HuH-7 (cell line): ENCODE measurements at places on chromosomes 5 and 9.

DNA sequence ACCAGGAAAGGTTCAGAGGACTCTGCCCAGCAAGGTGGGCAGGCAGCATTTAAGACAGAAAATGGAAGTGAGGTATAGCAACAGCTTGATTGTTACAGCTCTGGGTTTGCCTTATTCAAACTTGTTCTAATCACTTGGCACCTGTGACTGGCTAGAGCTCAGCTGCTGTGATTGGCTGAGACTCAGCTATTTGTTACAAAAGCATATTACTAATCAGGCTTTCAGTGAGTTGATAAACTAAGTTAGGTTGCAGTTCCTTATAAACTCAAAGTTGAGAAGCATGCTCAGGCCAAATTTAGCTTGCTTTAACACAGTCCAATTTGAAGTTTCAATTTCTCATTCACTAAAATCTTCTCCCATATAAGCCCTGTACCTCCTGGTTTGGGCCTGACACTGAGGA is 56.3 kb downstream of the GDA start:
- DNase-seq, result no peak

- DNase-seq, result no peak
Measured at GRCh38 chr9:127183814-127184582, 61.6 kb upstream of the ANGPTL2 start.

DNA sequence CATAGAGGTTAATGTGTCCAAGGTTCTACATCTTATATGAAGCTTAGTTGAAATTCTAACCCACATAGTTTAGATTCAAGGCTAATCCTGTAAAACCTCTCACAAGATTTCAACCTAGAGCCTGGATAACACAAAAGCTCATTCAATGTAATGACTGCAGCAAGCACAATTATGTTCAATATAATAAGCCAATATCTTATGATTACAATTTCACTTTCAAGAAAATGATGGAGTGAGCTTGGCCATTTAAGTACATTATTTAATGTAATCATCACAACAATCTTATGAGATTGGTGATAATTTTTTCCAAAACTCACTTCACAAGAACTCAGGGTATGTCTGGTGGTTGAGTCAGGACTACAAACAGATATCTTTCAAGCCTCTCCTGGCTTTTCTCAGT is 1140.8 kb upstream of the WWC1 start:
- DNase-seq, result no peak

- DNase-seq, result no peak
Measured at GRCh38 chr9:77744841-77745430, 96.8 kb upstream of the GNA14 start.

- DNase-seq, result no peak
Measured at GRCh38 chr9:111041902-111042301, 3.6 kb upstream of the LPAR1 start.

DNA sequence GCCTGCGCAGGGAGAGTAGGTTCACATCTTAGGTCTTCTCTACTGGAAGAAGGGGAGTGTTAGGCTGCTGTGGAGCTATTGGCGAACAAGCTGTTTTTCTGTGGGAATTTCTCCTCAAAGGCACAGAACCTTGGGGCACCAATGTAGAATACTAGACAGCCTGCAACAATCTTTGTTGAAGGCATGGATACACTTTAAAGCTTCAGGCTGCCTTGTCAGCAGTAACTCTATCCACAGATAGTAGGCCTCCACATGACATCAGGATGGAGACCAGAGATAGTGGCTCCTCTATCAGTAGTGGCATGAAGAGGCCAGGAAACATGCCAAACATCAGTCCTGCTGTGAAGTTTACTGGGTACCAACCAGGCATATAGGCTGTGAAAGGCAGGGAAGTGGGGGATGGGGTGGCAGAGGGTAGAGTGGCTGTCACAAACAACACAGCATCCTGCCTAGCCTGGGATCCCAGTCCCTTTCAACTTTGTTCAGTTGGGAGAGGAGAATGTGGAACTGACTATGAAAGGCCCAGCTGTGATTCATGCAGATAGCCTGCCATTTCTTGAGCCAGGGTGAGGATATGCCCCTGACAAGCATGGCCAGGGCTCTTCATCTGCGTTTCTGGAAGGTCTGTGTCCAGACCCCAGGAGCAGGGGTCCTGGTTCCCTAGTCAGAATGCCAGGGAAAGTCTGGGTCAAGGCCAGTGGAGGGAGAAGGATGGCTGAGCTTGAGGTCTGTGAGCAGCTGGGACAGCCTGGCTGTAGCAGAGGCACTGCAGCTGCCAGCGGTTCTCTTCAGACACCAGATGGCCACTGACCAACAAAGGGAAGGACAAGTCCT is 1.0 kb upstream of the HK3 start:
- no peak for DNase-seq

GRCh38 chr5:74969726-74970125 is 82.6 kb downstream of the GCNT4 start:
- DNase-seq, result no peak

GRCh38 chr9:91259162-91259561 is 102.6 kb downstream of the AUH start:
- no peak for DNase-seq

- DNase-seq, result no peak
Measured at GRCh38 chr5:17292434-17293015, 75.1 kb downstream of the BASP1 start.

DNA sequence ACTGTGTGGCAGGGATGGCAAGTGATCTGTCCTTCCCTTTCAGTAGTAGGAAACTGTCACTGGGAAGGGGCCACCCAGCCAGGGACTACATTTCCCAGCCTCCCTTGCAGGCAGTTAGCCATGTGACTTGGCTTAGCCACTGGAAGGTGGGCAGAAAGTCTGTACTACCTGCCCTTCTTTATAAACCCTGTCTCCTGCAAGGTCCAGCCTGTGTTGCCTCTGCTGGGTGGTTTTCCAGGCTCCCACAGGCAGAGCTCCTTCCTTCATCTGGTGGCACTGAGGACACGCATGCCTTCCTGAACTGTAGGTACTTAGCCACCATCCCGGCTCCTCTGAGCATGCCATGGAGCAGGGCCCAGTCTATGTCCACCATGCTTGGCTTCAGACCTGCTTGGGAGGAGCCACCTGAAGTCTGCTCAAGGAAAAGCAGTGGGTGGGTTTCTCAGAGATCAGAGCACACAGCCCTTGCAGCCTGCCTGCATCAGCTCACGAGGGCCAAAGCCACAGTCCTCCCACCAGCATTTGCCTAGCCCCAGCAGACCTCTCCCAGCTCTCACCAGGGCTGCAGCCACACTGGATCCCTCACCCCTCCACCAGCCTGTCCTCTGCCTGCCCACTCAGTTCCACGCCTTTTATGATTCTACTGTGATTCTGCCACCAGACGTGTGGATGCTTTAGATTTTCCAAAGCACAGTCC is 16.7 kb upstream of the SLC25A51 start:
- no peak for DNase-seq

DNA sequence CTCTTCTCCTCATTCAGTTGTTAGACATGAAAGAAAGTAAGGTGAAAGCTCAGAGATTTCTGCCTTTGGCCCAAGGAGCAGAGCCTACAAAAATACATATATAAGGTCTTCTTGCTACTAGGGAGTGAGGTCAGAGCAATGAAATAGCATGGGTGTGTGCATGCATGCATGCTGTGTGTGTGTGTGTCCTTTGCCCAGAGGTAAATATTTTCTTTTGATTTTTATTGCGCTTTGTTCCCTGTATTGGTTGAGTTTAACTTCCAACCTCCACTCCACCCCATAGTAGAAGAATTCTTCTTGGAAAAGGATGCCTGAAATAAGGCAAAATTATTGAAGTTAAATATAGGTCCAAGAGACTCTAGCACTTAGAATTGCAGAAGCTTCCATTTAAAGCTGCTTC is 248.0 kb upstream of the PTGER4 start:
- peak; percentile 53 for DNase-seq

GRCh38 chr9:3525096-3525835 is 535 bp downstream of the RFX3 start:
- DNase-seq, result no peak

DNA sequence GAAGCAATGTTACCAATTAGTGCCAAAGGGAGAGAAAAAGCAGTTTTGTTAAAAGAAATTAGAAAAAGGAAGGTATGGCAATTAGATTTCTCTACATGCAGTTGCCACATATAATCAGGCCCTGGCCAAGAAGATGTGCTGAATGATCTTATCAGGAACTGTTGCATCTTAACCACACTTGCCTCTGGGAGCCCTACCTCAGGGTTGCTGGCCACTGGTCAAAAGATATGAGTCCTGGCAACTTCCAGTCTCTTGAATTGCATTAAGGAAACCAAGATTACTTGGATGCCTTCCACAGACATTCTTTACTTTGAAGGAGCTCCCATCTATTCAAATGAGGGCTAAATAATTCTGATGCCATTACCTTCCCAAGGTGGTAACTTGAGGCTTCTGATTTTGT is 60.4 kb downstream of the TNC start:
- DNase-seq, result no peak

DNA sequence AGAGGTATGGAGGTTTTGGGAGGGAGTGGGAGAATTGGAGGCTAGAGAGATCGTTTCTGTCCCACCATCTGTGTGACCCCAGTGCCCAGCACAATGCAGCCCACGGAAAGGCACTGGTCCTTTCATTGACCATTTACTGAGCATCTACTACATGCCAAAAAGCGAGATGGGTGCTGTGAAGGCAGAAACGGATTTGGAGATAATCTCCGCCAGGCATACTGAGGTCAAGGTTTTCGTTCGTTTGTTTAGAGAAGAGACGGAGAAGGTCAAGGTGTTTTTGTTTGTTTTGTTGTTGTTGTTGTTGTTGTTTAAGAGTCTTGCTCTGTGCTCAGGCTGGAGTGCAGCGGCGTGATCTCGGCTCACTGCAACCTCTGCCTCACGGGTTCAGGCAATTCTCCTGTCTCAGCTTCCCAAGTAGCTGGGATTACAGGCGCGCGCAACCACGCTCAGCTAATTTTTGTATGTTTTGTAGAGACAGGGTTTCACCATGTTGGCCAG is 593 bp upstream of the ZBTB43 start:
- DNase-seq, result no peak

DNA sequence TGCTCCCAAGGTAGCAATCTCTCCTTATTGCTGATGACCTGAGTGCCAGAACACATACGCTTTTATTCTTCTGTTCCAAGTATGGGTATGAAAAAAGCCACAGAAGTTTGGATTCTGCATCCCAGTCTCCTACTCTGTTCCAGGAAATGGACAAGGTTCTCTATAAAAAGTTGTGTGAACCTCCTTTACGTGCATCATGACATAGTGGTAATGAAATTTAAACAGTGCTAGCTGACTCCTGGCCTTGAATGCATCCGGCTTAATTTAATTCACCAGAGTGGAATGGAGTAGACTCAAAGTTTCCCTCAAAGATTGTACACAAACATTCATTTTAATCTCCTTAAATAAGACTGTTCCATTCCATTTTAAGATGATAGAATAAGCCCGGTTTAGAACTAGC is 68.9 kb downstream of the LURAP1L start:
- no peak for DNase-seq

DNA sequence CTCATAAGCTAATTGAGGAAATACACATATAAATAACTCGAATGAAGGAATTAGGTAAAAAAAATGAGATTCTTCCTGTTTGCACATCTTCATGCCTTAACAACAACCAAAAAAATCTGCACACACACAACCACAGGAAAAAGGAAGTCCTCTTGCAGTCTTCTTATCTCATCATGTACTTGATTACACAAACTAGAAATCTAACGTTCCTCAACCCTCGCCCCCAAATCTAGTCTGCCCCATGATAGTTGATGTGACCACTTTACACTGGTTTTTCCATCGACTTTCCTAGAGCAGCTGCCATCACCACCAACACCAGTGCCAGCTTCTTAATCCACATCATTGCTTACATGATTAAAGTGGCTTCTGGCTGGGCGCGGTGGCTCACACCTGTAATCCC is 31.2 kb upstream of the RNU6ATAC start:
- no peak for DNase-seq

GRCh38 chr5:119741691-119742090 is 112.3 kb downstream of the FAM170A start:
- no peak for DNase-seq

GRCh38 chr9:73038613-73039012 is 85.8 kb upstream of the ALDH1A1 start:
- no peak for DNase-seq

DNA sequence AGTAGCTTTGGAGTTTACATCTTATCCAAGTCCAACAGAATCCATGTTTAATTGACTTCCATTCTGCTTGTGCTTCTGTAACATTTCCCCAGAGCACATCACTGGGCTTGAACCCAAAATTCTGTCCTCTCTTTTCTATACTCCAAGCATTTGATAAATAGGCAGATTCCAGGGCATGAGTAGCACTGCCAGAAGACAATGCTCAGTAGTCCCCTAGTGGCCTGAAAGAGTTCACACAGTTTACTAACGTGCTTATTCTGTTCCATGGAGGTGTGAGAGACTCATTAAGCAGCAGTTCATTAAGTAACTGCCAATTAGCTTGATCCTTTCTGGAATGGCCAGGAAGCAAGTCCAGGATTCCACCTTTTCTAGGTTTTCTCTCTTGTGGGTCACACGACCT is 9.4 kb upstream of the GABRA6 start:
- DNase-seq, result peak; percentile 4

DNA sequence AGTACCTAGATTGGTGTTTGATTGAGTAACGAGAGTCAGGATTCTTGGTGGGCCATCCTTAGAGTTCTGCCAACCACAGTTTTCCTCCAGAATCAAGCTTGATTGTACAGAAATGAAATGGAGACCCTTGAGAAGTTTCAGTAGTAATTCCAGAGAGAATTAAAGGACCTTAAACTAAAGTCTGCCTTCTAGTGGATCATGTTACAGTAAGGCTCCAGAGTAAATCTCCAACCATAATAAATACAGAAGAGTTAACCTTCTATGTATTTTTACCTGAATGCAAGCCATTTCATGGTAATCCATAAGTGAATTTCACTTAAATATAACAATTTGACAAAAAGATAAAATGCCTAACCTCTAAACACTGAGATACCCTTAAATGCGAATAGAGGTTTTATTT is 53.0 kb upstream of the CNTLN start:
- DNase-seq, result no peak
